CD4-positive, alpha-beta T cell treated with Interleukin-6 for 4 hours (primary cell): ENCODE measurements at places on chromosomes 3 and 15.

GRCh38 chr3:167394003-167394402, 13.9 kb upstream of the ZBBX start:
- no peak for DNase-seq

- DNase-seq = no peak
These were observed 42.2 kb downstream of the AKAP13 start for GRCh38 chr15:85422607-85423006.

GRCh38 chr3:14303336-14304100, 98.9 kb upstream of the SLC6A6 start:
- no peak for DNase-seq

DNA sequence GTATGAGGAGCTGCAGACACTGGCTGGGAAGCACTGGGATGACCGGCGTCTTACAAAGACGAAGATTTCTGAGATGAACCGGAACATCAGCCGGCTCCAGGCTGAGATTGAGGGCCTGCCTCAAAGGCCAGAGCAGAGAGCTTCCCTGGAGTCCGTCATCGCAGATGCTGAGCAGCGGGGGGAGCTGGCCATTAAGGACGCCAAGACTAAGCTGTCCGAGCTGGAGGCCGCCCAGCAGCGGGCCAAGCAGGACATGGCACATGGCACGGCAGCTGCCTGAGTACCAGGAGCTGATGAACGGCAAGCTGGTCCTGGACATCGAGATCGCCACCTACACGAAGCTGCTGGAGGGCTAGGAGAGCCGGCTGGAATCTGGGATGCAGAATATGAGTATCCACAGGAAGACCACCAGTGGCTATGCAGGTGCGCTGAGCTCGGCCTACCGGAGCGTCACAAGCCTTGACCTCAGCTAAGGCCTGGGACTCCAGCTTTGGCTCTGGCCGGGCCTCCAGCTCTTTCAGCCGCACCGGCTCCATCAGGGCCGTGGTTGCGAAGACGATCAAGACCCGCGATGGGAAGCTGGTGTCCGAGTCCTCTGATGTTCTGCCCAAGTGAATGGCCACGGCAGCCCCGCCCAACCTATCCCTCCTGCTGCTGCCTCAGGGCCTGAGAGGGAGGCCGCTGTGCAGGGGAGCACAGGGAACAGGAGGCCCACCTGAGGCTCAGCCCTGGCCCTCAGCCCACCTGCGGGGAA, 9.2 kb upstream of the SHC4 start:
- DNase-seq = no peak

DNA sequence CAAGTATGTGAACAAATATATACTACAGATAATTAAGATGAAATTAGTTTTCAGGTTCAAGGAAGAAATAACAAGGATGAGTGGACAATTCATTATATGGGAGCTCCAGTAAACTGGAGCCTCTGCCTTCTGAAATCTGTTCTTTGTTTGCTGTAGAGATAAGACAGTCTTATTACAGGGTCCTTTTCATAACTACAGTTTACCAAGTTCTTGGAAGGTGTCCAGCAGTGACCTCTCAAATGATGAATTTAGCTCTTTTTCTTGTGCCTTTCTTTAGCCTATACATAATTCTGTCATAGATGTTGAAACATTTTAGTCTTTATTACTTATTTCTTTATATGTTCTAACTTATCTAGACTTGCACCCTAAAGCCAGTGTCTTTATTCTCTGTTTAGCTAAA, 89.7 kb upstream of the GBE1 start:
- no peak for DNase-seq

- DNase-seq = no peak
These were observed 245.6 kb upstream of the GOLIM4 start for GRCh38 chr3:168341192-168341815.

- DNase-seq = no peak
These were observed 475.2 kb upstream of the PPP2R3A start for GRCh38 chr3:135490219-135490915.

GRCh38 chr3:12226031-12226430, 62.8 kb upstream of the PPARG start:
- no peak for DNase-seq

DNA sequence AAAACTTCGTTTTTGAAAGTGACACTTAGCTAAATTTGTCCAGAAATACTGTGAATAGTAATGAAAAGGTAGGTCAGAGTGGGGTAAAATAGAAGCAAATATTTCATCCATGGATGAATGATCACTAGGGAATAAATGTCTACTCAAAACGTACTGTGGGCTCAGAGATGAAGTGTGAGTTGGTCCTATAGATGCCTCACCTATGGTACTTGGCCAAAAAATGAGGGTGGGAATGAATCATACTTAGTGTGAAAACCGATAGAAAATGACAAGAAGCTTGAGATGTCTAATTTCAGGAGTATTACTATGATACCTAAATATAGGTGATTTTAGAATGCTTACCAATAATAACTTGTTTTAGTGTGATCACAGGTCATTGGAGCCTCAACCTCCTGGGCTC, 155.9 kb downstream of the GMNC start:
- no peak for DNase-seq

DNA sequence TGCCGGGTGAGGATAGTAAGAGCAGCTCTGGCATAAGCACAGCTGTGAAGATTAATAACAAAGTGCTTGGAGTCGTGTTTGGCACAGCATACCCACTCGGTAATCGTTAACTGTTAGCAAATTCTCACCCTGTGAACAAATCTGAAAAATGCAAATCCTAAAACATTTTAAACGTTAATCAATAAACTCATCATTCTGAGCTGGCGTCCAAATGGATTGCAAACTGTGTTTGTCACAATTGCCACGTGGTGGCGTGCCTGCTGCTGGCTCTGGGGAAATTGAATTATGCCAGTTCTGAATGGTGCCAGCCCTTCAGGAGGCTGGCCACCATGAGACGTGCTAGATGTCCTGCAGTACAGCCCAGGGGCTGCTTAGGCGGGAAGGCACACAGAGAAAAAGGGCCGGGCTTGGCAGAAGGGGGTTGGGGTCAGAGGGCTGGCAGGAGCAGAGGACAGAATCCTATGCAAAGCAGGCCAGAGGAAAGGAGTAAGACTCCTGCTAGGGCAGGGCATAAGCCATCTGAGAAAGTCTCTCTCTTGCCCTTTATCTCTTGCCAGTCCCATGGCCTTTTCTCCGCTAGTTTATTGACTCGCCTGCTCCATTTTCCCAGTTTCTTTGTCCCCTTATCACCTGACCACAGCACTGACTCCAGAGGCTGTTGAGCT, 22.1 kb upstream of the POLG start:
- no peak for DNase-seq

GRCh38 chr3:105387122-105387751, 20.5 kb downstream of the ALCAM start:
- DNase-seq = no peak

DNA sequence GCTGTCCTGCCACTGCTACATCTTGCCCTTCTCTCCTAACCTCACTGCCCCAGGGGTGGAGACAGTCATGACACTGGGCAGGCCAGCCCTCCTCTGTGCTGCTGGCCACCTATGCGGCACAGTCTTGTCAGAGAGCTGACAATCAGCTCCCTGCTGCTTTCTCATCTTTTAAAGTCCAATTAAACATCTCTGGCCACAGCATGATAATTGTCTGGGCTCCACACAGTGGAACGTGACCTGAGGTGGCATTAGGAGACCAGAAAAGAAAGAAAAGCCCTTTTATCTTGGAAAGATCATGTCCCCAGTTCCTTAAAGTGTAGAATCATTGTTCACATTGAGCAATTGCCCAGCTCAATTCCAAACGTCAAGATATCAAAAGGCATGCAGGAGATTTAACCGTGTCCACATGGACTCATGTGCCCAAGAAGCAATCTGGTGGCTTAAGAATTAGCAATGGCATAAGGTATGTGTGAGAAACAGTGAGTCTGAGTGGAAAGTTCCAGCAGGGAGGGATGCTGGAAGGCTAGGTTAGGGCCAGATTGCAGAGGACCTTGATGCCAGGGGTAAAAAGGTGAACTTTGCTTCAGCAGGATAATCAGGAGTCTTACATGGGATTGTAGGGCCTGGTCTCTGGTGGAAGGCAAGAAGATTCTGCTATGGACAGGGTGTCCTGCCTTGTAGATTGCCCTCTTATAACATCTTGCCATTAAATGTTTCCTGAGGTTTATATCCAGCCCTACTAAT, 15.3 kb upstream of the CACNA1D start:
- no peak for DNase-seq

DNA sequence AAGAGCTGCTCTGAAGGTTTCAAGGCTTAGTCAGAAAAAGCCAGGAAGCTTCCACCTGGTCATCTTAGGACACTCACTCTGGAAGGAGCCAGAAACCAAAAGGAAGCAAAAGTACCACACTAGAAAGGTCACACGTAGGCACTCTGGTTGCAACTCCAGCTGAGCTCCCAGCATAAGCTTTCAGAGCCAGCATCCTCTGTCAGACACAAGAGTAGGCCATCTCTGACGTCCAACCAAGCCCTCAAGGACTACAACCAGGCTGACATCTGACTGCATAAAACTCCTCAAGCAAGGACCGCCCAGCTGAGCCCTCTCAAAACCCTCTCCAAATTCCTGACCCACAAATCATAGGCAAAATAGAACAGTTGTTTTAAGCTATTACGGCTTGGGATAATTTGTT, 12.8 kb downstream of the SH3BP5 start:
- DNase-seq = no peak

DNA sequence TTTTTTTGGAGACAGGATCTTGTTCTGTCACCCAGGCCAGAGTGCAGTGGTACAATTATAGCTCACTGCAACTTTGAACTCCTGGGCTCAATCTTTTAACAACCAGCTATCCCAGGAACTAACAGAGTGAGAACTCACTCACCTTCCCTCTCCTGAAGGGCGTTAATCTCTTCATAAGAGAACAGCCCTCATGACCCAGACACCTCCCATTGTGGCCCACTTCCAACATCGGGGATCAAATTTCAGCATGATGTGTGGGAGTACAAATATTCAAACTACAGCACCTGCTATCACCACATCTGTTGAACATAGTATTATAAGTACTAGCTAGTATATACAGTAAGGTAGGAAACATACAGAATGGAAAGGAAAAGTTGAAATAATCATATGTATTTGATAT, 132.5 kb downstream of the DOCK3 start:
- DNase-seq = no peak

DNA sequence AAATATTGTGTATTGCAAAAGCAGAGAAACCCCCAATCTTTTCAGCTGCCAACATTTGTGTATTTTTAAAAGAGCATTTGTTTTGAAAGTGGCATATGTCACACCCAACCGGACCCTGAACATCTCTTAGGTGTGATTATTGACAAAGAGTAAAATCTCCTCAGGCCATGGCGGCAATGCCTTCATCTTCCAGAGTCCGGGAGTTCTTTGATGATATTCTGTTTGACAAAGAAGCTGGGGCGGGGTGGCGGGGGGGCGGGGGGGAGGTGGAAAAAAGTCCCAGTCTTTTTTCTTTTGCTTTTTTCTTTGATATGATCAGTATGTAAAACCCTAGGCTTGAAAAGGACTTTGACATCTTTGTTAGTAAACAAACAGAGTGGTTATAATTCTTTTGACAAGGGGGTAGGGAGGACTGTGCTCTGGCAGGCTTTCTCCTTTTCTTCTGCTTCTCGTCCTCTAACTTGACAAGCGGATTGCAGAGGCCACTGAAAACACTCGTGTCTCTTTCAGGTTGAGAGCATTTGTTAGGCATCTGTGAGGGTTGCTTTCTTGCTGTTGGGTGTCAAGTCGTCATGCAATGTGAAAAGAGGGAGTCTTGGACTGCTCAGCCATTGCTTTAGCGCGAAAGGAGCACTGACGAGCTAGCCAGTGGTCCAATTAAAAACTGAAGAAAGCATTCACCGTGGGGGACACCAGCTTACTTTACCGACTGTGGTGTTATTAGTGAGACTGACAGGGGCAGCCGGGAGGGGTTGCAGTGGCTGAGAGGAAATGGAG, 243.2 kb downstream of the NSUN3 start:
- DNase-seq = no peak

- no peak for DNase-seq
These were observed 47.4 kb upstream of the TPM1 start for GRCh38 chr15:62994975-62995681.

DNA sequence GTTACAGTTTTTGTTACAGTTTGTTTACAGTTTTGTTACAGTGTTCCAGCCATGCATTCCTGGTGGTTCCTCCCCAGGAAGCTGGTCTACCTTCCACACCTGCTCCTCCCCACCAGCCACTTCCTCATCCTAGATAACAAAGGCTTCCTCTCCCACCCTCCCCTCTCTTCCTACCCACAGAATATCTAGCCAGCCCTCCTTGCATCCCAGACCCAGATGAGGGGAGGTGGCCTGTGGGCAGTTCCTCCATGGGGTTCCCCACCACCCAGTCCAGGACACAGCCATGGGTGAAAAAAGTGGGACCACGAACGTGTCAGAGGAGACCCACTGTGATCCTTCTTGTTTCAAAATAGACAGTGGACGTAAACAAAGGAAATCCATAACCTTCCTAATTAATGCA, 122.8 kb upstream of the ABHD17C start:
- no peak for DNase-seq
